ENCODE measurements at places on chromosomes 2 and 18.
A peak's percentile ranks its signal among the peaks of the same experiment; 100 is the strongest.

DNA sequence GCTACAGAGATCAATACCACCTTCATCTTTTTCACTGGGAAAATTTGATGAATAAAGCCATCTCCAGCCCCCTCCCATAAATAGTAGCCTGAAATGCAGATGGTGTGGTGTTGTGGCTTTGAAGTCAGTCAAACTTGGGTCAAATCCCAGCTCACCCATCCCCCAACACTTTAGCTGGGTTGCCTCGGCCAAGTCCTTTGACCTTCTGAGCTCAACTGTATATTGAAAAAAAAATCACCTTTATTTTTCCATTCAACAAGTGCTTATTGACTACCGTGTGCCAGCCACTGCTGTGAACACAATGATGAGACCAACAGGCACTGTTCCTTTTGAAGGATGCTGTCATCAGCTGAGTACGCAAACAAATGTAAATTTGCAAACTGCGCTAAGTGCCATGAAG is 35.1 kb upstream of the NTSR2 start:
- no peaks in the 10 kb centered on the region for H3K27me3 ChIP-seq
- H3K4me3 ChIP-seq, result no peak overlapping the region
- peaks cover 8% of the 10 kb centered on the region for H3K4me1 ChIP-seq
- H3K27ac ChIP-seq, result no peak overlapping the region
- H3K36me3 ChIP-seq, result no peaks in the 10 kb centered on the region
- DNase-seq, result no peak

DNA sequence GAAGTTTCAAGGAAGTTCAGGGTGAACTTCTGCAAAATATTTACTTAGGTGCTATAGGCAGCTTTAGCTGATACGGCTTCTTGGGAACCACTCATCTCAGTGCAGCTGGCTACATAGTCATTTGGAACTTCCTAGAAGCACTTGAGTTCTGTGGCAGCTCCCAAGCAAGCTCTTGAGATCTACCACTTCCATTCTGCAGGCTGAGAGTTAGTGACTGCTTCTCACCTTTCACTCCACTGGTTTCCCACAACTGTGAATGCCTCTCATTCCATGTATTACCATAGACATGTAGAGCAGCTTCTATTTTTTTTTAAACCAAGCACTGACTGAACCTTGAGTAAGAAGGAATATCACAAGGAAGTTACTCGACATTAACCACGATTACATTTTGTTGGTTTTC is 994.1 kb upstream of the ACVR2A start:
- no peaks in the 10 kb centered on the region for H3K27me3 ChIP-seq
- no peaks in the 10 kb centered on the region for H3K36me3 ChIP-seq
- no peak overlapping the region for H3K27ac ChIP-seq

- H3K27ac ChIP-seq, result no peak overlapping the region
- peaks cover 38% of the 10 kb centered on the region for H3K4me1 ChIP-seq
- peak; percentile 71 for DNase-seq
- H3K4me3 ChIP-seq, result peak overlapping the region; percentile 2
- no peaks in the 10 kb centered on the region for H3K36me3 ChIP-seq
- peaks cover 57% of the 10 kb centered on the region for H3K27me3 ChIP-seq
Measured at GRCh38 chr2:219057709-219058540, 2.8 kb downstream of the IHH start.

DNA sequence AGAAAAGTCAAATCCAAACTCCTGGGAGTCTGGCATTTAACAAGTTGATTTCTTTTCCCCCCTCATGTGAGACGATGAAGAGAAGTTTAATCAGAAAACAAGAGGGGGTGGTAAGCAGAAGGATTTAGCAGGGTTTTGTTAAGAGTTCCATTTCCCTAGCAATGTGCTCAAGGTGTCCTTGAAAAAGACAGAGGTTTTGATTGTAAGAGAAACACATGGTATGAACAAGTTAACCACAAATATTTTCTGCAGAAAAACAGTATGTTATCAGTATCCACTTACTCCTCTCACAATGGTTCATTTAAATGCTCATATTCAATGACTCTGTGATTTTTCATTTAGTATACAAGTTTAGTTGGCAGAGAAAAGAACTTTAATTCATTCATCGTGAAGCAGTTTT is 26.8 kb downstream of the LAMA1 start:
- H3K27ac ChIP-seq, result no peak overlapping the region
- H3K4me3 ChIP-seq, result no peak overlapping the region
- no peak for DNase-seq
- H3K27me3 ChIP-seq, result no peaks in the 10 kb centered on the region
- H3K4me1 ChIP-seq, result no peaks in the 10 kb centered on the region

DNA sequence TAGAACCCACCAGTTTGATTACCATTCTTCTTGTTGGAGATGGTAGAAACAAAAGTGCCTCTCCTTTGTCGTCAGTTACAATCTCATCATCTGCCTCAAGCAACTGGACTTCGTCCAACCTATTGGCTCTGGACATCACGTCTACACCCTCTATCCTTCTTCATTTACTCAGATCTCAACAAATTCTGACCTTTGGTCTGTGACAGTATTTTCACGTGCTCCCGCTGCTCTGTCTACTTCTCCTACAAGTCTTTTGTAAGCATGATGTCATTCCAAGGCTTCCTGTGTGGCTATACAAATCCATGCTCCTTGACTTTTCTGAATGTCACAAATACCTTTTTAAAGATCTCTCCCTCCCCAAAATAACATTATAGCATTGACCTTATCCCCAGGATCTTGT is 43.0 kb upstream of the PID1 start:
- no peaks in the 10 kb centered on the region for H3K4me1 ChIP-seq
- no peaks in the 10 kb centered on the region for H3K27me3 ChIP-seq
- no peak overlapping the region for H3K4me3 ChIP-seq
- DNase-seq, result no peak
- no peak overlapping the region for H3K27ac ChIP-seq

DNA sequence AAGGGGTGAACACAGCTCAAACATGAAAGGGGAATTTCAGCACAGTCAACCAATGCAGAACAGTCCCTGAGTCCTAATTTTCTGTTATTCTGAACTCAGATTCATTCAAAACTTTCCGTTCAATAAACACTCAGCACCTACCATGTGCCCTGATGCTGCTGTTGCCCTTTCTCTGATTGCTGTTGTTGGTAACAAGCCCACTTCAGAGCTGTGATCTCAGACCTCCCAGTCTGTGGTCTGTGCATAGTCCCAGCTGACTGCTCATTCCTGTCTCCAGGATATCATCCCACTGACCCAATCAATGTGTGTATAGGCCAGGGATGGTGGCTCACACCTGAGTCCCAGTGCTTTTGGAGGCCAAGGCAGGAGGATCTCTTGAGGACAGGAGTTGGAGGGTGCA is 82.7 kb upstream of the SLC35G4 start:
- no peak for DNase-seq
- H3K4me3 ChIP-seq, result no peak overlapping the region
- no peaks in the 10 kb centered on the region for H3K36me3 ChIP-seq

- DNase-seq, result no peak
- H3K4me3 ChIP-seq, result no peak overlapping the region
- H3K4me1 ChIP-seq, result no peaks in the 10 kb centered on the region
- no peaks in the 10 kb centered on the region for H3K36me3 ChIP-seq
Measured at GRCh38 chr2:5696945-5697521, 4.8 kb downstream of the SOX11 start.

DNA sequence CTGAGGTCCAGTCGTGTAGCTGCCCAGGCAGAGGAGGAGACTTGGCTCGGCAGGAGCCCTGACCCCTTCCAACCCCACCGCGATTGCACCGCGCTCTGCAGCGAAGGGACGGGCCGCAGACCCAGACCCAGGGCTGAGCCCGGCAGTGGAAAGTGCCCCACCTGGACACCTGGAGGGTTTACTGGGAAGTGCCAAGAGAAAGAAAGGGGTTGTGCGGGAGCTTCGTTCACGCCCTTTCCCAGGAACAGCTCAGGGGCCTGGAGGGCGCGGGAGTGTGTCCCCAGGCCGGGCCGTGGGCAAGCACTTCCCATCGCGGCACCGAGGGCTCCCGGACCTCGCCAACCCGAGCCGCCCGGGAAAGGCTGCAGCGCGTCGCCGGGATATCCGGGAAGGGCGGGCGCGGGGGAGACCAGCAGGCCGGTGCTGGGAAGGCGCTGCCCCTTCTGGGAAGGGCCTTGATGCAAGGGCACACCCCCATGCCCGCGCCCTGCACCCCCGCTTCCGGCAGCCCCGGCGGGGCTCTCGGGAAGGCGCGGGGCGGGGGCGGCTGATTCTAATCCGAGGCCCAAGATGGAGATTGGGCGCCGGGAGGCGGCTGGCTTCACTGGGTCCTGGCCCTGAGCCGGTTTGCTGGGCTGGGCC is 36.1 kb upstream of the MRPL33 start:
- H3K4me1 ChIP-seq, result peaks cover 15% of the 10 kb centered on the region
- H3K27me3 ChIP-seq, result no peaks in the 10 kb centered on the region

DNA sequence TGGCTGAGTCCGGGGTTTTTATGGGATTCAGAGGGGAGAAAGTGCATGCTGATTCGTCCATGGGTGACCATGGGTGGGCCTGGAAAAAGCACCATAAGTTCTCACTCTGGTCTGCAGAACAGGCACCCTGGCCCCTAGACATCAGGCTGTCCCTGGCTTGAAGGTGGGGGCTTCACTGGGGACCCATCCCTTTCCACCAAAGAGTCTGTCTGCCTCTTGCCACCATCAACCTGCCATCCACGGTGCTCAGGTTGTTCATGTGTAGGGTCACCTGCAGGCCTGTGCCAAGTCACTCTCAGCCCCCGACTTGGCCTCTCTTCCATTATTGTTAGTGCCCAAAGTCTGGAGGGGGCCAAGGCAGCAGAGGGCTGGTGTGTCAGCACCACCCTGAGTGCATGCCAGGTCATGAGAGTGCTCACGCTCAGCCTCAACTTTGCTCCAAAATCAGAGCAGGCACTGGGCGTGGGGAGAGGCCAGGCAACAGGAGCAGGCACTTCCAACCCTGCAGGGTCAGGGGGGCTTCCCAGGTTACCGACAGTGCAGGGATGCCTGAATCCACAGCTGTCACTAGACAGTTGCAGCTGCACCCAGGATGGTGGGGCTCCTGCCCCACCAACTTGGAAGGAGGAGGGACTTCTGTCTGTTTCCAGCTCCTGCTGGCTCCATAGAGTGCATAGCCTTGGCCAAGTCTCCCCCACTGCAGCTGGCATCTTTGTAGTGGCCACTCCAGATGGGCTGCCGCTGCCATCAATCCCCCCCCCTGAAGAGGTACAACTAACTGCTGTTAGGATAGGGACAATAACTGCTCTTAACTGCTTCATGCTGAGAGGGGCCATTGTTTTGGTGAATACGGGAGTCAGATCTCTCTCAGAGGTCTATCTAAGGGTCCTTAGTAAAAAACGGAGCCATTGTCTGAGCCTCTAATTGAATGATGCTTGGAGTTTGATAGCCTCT is 209.3 kb downstream of the AKAIN1 start:
- H3K36me3 ChIP-seq, result no peaks in the 10 kb centered on the region
- H3K4me1 ChIP-seq, result no peaks in the 10 kb centered on the region
- no peak overlapping the region for H3K4me3 ChIP-seq
- DNase-seq, result no peak
- H3K27me3 ChIP-seq, result no peaks in the 10 kb centered on the region

DNA sequence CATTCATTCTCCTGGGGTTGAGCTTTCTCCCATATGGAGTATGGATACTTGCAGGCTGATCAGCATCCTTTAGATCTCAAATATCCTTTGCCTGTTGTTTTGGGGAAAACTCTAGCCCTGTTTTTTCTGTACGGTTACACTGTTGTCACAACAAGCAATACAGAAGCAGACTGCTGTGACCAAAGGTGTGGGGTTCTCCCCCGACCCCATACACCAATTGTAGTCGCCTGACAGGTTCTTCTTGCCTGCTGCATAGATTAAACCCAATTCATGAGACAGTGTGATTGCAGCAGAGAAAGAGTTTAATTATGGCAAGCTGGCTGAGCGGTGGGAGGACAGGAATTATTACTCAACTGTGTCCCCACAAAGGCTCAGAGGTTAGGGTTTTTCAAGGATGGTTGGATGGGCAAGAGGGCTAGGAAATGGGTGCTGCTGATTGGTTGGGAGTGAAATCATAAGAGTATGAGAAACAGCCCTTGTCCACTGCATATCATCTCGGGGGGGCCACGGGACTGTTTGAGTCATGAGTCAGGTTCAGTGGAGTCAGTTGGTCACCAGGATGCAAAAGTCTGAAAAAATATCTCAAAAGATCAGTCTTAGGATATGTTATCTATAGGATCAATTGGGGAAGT is 40.6 kb downstream of the ITGB1BP1 start:
- no peaks in the 10 kb centered on the region for H3K4me1 ChIP-seq
- DNase-seq, result no peak
- H3K27ac ChIP-seq, result no peak overlapping the region
- H3K36me3 ChIP-seq, result no peaks in the 10 kb centered on the region

- H3K4me3 ChIP-seq, result peak overlapping the region; percentile 59
- no peak for DNase-seq
- no peaks in the 10 kb centered on the region for H3K27me3 ChIP-seq
- H3K4me1 ChIP-seq, result peaks cover 34% of the 10 kb centered on the region
Measured at GRCh38 chr2:231615058-231615671, 22.5 kb downstream of the TEX44 start.

DNA sequence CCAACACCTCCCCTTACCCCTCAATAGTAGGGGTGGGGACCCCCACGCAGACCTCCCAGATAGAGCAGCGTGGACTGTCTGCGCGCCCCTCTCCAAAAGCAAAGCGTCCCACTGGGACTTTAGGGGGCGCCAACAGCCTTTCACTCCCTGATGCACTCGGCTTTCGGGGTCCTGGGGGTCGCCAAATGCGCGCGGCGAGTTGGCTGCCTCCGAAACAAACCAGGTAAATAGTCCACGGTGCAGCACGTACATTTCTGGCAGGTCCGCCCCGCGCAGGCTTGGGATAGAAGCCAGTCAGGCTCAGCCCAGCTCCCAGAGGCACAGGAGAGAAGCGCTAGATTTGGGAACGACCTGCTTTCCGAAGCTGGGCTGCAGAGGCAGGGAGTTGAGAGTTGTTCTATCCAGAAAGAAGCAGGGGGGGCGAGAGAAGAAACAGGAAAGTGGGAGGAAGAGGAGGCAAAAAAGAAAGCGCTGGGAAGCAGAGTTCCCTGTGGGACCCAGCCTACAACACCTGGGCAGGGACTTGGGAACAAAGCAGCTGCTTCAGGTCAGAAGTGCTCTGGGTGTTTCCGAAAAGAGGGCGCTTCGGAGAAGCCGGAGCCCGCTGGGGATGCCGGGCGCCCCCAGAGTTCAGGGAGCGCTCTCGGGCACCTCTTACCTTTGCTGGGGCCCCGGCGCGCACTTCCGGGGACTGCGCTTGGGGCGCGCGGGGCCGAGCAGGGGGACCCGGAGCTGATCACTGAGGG is 544 bp downstream of the EVA1A start:
- H3K4me1 ChIP-seq, result peaks cover 9% of the 10 kb centered on the region
- H3K36me3 ChIP-seq, result no peaks in the 10 kb centered on the region
- H3K27me3 ChIP-seq, result peaks cover 52% of the 10 kb centered on the region
- no peak overlapping the region for H3K27ac ChIP-seq
- no peak for DNase-seq
- peak overlapping the region; percentile 28 for H3K4me3 ChIP-seq

DNA sequence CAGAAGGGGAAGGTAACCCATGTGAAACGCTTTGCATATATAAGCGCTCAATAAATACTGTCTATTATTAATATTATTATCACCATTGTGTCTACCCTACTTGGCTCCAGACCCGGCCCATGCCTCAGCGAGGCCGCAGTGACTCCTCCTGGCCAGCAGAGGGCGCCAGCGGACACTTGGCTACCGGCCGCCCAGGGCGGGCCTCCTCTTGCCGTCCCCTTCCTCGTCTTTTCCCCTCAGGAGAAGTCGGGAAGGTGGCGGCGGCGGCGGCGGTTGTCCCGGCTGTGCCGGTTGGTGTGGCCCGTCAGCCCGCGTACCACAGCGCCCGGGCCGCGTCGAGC is at the start of gene AGFG1:
TSS of gene AGFG1 (plus strand) at position 233 of the 341 bp plus-strand sequence. CDS start 266 bp downstream, outside the sequence.
- H3K36me3 ChIP-seq, result no peaks in the 10 kb centered on the region
- H3K4me1 ChIP-seq, result peaks cover 18% of the 10 kb centered on the region
- no peak within 1 kb of the TSS for H3K27ac ChIP-seq
- no peaks in the 10 kb centered on the region for H3K27me3 ChIP-seq
- peak; percentile 69 for DNase-seq
- peak within 1 kb of the TSS; percentile 69 for H3K4me3 ChIP-seq

Measured in CD4-positive, alpha-beta T cell (primary cell).